LoVo (cell line): ENCODE measurements at places on chromosomes 6 and 20.

GRCh38 chr20:62977613-62978560 is 25.4 kb downstream of the SLC17A9 start:
- peak; percentile 42 for DNase-seq

DNA sequence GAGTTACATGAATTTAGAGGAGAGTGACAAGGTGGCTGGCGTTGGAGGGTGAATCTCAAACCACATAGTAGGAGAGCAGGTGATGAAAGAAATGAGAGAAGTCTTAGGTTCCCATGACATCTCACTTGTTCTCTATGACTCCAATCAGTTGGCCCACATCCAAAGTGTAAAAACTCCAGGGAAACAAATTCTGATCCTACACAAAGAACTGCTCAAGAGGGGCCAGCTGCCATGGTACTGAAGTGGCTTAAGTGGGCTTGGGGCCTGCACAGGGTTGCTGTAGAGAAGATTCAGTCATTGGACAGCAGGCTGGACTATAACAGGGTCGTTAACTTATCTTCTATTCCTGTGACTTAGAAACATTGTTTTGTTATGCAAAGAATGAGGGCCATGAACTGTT is 7.6 kb upstream of the ADGRF4 start:
- DNase-seq: no peak

- peak; percentile 23 for DNase-seq
Measured at GRCh38 chr6:138986578-138986977, 1.5 kb downstream of the REPS1 start.

- DNase-seq: no peak
Measured at GRCh38 chr6:140012150-140012549, 637.7 kb upstream of the CITED2 start.

DNA sequence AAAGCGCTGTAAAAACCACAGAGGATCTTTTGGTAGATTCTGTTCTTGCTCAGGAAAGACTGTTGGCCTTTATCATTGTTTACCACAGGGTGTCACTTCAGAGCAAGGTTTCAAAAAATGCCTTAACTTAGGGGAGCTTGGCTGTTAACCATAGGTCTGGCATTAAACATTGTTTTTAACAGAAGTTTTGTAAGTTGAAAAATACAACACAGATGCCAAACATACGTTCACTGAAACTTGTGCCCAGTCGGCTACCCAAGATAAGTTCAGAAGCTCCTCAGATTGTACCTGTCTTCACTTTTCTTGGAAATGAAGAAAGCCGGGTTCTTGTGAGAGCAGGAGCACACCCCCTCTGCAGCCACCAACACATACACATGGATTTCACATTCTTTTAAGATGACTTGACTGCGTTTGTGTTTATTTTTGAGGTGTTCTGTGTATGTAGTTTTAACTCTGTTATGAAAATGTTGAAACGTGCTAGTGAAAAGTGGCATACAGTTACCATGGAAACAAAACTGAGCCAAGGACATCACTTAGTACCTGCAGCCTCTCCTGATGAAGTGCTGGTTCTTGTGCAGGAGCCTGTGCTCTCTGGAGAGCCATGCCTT is 64.9 kb downstream of the SYCP2L start:
- DNase-seq: peak; percentile 5

GRCh38 chr6:43817192-43817591 is 47.2 kb downstream of the VEGFA start:
- peak; percentile 49 for DNase-seq

DNA sequence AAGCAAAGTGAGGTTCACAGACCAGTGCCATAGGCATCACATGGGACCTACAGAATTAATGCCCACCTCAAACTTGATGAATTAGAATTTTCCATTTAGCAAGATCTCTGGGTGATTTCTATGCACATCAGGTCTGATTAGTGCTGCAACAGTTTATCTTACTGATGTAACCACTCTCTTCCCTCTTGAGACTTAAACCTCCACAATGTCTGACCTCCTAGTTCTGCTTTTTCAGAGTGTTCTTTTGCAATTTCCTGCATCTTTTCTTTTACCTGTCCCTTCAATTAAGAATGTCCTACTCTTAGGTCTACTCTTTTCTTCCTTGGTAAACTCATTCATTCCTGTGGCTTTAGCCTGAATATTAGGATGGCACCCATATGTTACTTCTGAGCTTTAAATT is 615.3 kb downstream of the TFAP2A start:
- no peak for DNase-seq

DNA sequence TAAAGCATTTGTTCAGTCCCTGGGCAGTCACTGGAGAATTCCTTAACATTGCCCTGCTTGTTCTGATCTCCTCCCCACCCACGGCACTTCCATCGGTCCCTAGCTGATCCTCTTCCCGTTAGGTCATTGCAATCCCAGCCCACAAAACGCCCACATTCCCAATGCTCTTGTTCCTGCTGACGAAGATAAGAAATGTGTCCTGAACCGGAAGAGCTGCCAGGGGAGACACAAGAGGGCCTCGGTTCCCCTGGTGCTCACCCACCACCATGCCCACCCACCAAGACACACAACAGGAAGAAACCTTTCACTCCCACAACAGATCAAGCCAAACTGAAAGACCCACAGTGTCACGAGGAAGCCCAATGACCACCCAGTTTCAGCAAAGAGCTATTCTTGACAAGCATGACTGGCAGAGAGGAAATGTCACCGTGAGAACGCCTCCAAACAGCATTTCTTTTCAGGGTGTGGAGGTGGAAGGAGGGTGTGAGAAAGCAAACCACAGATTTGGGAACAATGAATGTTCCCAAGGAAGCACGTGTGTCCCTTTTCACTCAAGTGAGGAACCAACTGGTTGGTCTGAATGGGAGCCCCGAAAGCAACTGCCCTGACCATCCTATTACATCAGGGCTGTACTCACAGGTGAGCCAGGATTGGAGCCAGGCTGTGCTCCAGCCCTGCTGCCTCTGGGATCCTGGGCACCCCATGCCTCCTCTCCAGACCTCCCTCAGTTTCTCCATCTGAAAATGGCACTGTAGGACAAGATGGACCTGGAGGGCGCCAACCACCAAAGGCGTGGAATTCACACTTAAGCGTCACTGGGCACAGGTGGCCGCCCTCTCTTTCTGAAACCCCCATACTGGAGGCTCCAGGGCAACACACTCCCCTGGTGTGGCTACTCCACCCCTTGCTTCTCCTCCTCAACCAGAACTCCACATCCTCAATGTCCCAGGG is 97.5 kb downstream of the ZMYND8 start:
- DNase-seq: no peak

- DNase-seq: no peak
Measured at GRCh38 chr6:129661536-129662405, 48.2 kb downstream of the ARHGAP18 start.

GRCh38 chr6:13708736-13709135 is 2.9 kb downstream of the RANBP9 start:
- DNase-seq: no peak

GRCh38 chr20:49851991-49852390 is 39.4 kb downstream of the SLC9A8 start:
- DNase-seq: no peak

DNA sequence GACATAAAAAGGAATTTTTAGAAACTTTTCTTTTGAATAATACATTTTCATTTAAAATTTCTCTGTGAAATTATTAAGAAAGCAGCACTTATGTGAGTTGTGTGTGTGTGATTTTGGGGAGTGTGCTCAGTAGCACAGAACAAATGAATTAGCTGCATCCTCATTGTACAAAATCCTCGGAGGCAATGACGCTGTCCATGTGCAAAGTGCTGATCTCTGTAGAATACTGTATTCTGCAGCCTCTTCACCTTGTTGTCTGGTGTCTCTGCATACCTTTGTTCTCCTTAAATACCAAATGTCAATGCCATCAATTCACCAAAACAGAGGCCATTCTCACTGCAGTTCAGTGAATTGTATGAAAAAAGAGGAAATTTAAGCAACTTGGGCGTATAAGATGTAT is 838.4 kb downstream of the QKI start:
- no peak for DNase-seq
